Bladder microvascular endothelial cell (primary cell): ENCODE measurements at places on chromosomes 3 and 15. TPM values are rescaled to one million over a fixed set of nuclear protein-coding genes. Genes with fewer than 3 reads are reported as not detected.

Gene CCDC33
- not detected in 2 replicates for total RNA-seq

Gene GUCA1C
- not detected in 2 replicates for total RNA-seq

Gene MSL2
- 7.6 and 14.1 TPM in 2 replicates for total RNA-seq

Gene SERPINI2
- not detected in 2 replicates for total RNA-seq

Gene GXYLT2
- under 0.01 and 0.44 TPM in 2 replicates for total RNA-seq

Gene KLHL18
- total RNA-seq, result 19.1 and 32.7 TPM in 2 replicates

Gene ADGRG7
- not detected in 2 replicates for total RNA-seq

Gene CTXN2
- total RNA-seq, result not detected in 2 replicates
